Ammon's horn (tissue), 1 donor: ENCODE measurements at places on chromosomes 13 and 19.

- DNase-seq: no peak
Measured at GRCh38 chr19:47145639-47146486, 15.2 kb downstream of the SAE1 start.

- DNase-seq: no peak
Measured at GRCh38 chr13:108249150-108249549, 20.4 kb upstream of the TNFSF13B start.

- DNase-seq: no peak
Measured at GRCh38 chr19:18083929-18084684, 2.6 kb downstream of the IL12RB1 start.

GRCh38 chr19:49130325-49130724 is 11.0 kb downstream of the PPFIA3 start:
- DNase-seq: no peak

GRCh38 chr13:67008075-67008668 is 222.0 kb downstream of the PCDH9 start:
- DNase-seq: no peak

DNA sequence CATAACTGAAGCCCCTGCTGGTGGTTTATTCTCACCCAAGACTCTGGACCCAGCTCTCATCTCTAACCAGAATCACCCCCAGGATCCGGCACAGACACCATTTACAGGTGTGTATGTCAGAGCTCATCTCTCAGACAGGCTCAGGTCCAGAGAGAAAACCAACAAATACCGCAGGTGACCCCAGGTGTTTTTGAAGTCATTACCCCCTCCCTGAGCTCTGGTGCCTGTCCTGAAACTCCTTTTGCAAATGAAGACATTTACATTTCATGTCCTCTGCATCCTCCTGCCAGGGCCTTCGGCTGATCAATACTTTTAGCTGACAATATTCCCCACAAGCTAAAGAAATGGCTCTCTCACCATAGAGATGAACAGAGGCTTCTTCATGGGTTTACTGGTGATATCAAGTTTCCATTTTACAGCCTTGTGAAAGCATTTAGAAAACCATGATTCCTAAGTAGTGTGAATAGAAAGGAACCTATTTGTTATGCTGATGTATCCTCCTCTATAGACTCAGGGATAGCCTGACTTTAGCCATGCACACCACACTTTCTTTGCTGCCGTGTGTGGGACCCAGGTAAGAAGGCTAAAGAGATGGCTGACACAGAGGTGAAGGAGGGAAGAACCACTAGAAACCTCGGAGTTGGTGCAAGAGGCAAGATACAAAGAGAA is 131.3 kb downstream of the KCTD15 start:
- DNase-seq: no peak

DNA sequence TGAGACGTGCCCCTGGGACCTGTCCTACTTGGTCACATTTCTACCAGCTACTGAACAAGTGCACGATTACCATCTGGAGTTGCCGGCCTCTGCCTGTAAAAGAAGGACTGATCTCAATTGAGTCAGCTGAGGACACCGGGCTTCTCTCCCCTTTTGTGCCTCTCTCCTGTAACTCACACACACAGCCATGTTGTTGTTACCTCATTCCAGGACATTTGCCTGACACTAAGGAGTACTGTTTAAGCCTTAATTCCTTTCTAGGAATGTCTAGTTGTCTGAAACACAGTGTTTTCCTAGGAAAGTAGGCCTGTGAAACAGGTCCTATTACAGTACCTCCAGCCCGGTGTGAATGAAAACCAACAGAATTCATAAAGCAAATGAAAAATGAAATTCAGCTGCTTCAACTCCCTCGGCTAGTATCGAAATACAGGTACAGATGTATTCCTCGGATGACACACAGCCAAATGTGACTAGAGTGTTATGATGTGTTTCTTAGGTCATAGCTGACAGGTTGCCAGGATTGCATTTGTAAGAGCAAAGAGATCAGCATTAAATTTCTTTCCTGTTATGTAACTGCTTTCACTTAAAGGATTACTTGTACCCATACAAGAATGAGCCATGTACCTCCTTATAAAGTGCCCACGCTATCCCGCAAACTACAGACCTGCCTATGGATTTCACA is 152.0 kb upstream of the IRS2 start:
- no peak for DNase-seq

GRCh38 chr13:93529961-93530360 is 303.4 kb downstream of the GPC6 start:
- DNase-seq: no peak

DNA sequence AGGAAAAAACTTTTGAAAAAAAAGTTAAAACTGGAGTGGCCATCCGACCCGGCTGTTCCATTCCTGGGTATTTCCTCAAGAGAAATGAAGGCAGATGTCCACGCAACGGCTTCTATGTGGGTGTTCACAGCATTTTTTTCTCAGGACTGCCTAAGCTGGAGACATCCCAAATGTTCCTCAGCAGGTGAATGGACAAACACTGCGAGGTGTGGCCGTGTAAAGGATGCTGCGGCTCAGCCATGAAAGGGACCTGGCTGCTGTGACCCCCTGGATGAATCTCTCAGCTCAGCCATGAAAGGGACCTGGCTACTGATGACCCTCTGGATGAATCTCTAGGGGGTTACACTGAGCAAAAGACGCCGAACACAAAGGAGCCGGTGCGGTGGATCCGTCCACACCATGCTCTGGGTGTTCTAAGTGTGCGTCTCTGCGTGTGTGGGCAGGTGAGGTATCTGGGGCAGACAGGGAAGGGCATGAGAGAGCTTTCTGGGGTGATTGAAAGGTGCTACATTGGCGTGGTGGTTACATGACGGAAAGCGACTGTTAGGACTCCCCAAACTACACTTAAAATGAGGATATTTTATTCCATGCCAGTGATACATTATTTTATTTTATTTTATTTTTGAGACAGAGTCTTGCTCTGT is 7.2 kb upstream of the ASPDH start:
- no peak for DNase-seq

GRCh38 chr19:47232422-47233211 is 1.6 kb upstream of the BBC3 start:
- DNase-seq: no peak

GRCh38 chr19:13404236-13404635 is 102.0 kb downstream of the CACNA1A start:
- no peak for DNase-seq

- peak; percentile 71 for DNase-seq
Measured at GRCh38 chr19:18649371-18650020, 12.7 kb downstream of the KLHL26 start.

GRCh38 chr19:33813391-33814101 is 16.9 kb downstream of the KCTD15 start:
- no peak for DNase-seq

DNA sequence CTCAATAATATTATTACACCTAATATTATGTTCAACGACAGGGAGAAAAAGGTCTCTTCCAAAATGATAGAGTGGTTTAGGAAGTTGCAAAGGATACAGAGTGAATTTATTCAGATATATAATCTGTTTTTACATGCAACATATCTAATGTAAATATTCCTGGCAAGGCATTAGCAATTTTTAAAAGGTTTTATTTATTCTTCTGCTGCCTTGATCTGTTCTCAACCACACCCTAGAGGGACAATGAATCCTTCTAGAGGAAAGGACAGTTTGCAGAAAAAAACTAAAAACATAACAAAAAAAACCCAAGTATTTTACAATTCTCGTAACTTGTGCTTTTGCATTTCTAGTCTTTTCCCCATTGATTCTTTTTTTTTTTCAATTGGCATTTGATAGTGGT is 459.6 kb downstream of the KLF12 start:
- no peak for DNase-seq

- no peak for DNase-seq
Measured at GRCh38 chr13:41457589-41458186, 338 bp downstream of the RGCC start.

- no peak for DNase-seq
Measured at GRCh38 chr19:39115105-39115847, 10.3 kb upstream of the PAK4 start.

DNA sequence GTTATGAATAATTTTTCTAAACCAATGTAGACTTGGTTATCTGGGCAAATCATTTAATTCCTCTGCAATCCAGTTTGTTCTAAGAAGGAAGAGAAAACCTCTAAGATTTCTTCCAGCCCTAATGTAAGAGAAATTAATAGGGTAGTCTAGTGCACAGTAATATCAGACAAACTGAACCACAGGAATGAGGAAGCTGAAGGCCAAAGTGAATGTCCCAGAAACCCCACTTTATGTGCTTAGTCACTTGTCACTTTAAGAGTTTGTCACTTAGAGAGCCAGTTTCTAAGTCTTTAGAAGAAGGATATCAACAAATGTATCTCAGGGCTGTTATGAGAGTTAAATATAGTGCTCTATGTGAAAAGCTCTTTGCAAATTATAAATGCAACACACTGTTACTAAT is 750.6 kb downstream of the DIAPH3 start:
- DNase-seq: no peak

- DNase-seq: no peak
Measured at GRCh38 chr13:111409413-111409812, 89.0 kb downstream of the TEX29 start.

DNA sequence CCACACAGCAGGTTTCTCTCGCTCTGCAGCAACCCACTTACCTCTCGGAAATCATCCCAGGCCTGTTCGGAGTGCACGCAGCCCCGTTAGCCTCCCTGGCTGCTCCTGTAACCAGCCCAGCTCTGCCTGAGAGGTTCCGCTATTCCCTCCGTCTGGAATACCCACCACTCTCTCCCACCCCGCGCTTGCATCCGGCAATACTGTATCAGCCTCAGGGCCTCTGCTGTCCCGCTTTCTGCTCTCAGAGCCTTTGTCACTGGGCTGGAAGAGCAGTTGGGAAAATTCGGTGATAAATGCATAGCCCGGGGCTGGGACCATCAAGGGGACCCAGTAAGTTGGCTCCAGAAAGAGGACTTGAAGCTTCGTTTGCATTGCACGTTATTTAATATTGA is 759 bp upstream of the TLE6 start:
- DNase-seq: no peak

DNA sequence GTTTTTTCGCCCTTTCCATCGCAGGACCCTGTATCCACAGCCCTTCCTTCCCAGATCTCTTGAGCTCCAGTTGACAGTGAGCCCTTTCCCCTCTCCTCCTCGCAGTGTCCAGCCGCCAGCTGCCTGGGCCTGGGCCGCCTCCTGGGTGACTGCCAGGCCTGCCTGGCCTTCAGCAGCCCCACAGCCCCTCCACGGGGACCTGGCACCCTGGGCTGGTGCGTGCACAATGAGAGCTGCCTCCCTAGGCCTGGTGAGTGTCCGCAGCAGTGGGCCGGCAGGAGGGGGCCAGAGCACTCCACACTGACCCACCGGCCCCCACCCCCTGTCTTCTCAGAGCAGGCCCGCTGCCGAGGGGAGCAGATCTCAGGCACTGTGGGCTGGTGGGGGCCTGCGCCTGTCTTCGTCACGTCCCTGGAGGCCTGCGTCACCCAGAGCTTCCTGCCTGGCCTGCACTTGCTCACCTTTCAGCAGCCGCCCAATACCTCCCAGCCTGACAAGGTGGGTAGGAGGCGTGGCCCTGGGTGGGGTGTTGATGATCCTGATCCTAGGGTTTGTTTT is 19.0 kb downstream of the MEGF8 start:
- no peak for DNase-seq
